Heart left ventricle (tissue), 16 donors: ENCODE measurements at places on chromosomes 7 and 10.

DNA sequence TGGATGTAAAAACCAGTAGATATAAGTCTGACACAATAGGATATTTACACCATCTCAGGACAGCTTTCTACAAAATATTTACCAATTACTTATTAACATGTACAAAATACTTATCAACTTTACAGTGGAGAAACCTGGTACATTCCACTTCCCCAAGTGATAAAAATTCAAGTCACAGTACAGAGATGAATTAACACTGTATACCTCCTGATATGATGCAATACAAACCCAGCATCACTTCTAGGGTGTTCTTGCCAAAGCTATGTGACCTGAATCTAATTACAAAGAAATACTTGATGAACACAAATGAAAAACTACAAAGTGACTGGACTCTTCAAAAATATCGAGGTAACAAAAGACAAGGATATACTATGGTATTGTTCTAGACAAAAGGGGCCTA lies 156.4 kb upstream of the FGFR2 start:
- no peak for DNase-seq

DNA sequence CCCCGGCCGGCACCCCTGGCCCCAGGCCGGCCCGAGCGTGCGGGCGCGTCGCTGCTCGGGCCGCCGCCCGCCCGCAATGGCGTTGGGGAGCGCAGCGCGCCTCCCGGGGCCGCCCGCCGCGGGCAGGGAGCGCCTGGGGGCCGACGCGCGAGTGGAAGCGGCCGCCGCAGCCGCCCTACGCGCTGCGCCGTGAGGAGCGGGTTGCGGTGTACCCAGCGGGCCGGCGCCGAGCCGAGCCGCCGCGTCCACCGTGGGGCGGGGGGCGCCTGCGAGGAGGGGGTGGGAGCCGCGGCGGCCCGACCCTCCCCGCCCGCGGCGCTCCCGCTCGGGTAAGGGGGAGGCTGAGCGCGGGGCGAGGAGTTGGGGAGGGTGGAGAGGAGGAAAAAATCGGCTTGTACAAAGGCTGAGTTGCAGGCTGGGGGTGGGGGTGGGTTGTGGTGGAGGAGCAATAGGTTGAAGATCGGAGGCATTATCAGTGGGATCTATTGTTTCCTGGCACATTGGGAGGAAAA lies 473 bp downstream of the PPP1R9A start:
- DNase-seq: no peak

DNA sequence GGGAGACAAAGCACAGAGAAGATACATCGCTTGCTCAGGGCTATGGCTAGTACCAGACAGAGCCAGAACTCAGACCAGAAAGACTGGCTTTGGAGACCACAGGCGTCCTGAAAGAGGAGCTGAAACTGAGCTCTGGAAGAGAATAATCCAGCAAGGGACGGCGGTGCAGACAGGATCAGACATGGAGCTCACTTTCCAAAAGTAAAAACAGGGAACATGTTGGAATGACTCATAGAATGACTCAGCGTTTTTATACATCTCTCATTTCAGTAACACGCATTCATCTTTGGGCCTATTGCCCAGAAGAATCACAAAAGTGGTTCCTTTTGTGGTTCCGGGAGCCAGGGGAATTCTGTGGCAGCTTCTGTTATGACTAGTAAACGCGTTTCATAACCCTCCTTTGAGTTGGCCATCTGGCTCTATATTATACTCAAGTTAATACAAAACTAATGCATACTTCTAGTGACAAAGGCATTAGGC lies 37.2 kb downstream of the PLEKHS1 start:
- DNase-seq: peak; percentile 35

DNA sequence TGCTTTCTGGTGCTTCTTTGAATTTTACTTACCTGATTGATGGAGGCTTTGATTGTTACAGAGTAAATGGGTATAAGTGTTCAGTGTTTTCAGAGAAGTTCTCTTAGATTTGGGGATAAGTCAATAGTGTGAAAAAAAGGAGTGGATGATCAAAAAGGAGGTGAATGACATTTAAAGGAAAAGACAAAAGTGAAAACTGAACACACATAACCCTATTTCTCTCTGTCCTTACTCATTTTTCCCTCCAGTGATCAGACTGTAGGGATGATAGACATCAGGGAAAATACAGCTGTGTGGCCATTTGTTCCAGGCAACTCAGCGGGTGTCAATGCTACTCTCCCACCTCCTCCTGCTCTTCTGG lies 278 bp downstream of the CPA2 start:
- no peak for DNase-seq

DNA sequence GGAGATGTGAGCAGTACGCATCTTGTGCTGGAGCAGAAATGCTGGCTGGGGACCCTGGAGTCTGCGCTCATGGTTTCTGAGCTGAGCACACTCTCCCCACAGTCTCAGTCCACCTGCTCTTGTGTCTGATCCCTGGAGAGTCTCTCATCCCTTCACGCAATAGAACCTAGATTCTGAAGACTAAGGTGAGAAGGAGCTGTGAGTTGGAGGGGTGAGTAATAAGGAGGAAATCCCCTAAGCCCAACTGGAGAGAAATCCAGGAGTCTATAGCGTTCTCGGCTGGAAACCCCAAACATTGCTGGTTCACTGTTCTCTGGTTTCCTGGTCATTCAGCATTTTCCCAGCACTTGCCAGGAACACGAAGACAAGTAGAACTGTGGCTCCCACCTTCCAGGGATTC lies 68.3 kb upstream of the SMNDC1 start:
- no peak for DNase-seq

- DNase-seq: no peak
Observed at GRCh38 chr10:29886299-29886698, 173.1 kb downstream of the JCAD start.

GRCh38 chr7:147321504-147321903 lies 1204.9 kb downstream of the CNTNAP2 start:
- DNase-seq: no peak

DNA sequence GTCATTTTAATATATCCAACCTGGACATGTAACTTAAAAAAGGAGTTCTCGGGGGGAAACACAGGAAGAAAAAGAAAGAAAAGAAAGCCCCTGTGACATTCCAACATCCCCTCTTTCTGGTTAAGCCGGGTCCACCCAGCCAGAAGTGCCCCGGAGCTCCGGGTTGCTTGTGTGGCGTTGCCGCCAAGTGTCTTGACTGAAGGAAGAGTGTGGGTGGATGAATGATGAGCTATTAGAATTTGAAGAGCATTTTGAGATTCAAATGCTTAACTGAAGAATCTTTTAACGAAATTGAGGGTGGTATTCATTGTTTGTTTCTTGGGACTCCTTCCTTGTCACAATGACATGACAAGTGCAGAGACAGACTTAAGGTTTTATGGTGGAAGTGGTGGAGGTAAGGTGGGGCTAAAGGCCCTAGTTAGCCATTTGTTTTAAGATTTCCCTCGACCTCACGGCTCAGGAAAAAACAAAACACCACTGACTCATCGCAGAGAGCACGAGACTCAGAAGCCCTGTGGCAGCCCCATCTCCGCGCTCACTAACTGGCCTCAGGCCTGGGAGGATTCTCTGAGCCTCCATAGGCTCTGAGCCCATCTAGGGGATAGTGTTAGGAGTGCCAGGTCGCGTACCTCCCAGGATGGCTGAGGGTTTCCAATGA lies 1.8 kb upstream of the GLI3 start:
- no peak for DNase-seq
